ENCODE measurements at places on chromosomes 16 and 17.

- DNase-seq, result no peak
Observed at GRCh38 chr17:68790931-68791330, 164.3 kb downstream of the ABCA8 start.

DNA sequence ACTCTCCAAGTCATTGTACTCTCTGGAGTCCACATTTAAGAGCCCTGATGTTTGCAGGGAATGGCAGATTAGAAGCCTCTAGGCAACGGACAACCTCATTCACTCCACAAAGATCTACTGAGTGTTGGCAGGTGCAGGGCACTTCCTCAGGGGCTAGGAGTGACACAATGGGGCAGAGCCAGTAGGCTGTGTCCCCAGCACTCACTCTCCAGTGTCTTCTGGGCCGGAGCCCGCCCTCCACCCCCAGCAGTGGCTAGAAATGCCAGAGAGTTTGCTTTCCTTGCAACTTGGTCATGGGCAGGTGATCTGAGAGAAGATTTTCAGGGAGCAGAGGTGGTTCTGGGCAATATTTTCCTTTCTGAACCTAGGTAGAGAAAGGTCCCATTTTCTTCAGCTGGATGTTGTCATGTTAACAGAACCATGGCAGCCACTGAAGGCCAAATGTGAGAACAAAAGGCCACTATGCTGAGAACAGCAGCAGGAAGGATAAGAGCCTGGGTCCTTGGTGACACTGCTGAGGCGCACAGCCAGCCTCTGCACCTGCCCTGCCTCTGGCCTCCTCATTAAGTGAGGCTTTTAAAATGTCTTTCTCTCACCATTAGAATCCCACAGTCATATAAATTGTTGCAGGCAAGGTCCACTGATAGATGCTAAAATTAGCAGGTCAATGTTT, 96.2 kb downstream of the USP31 start:
- no peak for DNase-seq

- DNase-seq, result no peak
Observed at GRCh38 chr16:8585857-8586256, 4.5 kb downstream of the TMEM114 start.

GRCh38 chr16:66084306-66084705, 282.2 kb upstream of the CDH5 start:
- DNase-seq, result no peak

DNA sequence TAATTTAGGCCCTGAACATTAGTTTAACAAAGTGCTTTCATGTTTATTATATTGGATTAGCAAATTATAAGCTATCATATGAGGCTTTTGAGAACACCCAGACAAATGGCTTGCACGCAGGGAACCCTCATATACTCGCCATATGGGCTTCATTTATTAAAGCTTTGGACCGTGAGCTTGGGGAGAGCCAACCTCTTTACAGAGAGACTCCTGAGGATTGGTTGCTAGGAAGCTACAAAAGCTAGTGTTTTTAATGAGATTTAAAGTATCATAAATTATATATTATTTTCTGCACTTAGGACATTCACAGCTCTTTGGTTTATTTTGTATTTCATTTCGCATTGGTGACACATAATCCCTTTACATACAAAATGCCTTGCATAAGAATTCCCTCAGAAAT, 193.8 kb upstream of the TOX3 start:
- peak; percentile 33 for DNase-seq

DNA sequence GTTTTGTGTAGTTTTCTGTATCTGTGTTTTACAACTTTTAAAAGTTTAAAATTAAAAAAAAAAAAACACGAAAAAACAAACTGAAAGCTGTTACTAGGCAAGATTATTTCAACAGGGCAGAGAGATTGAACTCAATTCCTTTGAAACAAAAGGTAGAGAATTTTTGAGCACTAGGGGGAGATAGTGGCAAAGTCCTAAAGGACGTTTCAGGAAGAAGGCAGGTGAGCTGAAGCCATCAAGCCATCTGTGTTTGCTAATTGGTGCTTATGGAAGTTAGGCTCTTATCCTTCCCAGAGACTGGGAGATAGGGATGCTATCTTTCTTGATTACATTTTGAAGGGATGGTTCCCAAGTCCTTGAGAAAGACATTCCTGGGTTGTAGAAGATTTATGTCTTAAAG, 70.6 kb upstream of the CLEC3A start:
- no peak for DNase-seq

- DNase-seq, result no peak
Observed at GRCh38 chr16:85062323-85062722, 34.7 kb downstream of the KIAA0513 start.

DNA sequence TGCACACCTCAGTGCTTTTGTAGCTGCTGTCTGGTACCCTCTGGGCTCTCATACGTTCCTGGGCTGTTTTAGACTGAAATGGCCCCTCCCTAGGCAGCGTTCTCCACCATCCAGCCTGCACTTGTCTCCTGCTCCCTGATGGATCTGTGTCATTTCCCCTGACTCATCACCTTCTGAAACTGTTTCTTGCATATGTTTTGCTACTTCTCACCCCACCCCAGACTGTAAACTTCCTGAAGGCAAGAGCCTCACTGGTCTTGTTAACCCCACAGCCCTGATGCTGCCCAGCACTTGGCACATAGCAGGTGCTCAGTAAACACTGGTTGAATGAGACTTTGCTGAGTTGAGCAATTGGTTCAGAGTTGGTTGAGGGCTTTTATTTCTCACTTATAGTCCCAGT, 78.7 kb downstream of the CRISPLD2 start:
- no peak for DNase-seq

- no peak for DNase-seq
Observed at GRCh38 chr17:15274017-15274416, 8.9 kb upstream of the PMP22 start.

DNA sequence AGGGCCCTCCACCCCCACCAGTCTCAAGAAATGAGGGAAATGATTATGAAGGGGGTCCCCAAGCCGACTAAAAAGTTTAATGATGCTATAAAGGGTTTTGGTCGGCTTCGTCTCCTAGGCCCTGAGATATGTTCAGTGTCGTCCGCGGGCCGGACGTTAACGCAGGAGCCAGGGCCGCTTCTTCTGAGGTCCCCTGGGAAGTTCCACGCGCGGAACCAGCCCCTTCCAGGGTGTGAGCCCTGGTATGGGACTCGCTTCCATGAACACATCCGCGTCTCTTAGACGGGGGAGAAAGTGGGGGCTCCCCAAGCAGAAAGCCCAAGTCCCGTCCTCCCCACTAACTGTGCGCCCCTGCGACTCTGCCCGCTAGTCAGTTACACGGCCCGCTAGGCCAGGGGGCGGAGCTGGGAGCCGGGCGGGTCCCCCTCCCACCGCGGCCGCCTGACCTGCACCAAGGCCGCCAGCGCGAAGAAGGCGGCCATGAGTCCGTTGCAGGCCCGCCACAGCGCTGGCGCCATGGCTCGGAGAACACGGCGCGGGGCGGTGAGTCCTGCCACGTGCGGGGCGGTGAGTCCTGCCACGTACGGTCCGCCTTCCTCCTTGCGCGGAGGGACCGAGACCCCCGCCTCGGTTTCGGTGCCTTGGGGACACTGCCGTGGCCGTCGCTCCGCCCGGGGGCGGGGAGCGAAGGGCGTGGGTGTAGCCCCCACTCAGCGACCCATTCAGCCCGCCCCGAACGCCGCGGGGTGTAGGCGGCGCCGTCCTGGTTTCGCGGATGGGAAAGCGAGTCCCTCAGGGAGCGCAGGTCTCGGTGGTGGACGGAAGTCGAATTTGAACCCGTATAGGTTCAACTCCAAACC, at the start of gene TMEM220:
TSS of gene TMEM220 (minus strand) at position 690 of the 860 bp plus-strand sequence. CDS start at position 518, 172 bp downstream.
- no peak for DNase-seq

- no peak for DNase-seq
Observed at GRCh38 chr17:18949566-18949965, 2.4 kb upstream of the SLC5A10 start.

GRCh38 chr17:80497726-80498241, 21.4 kb upstream of the NPTX1 start:
- no peak for DNase-seq

- no peak for DNase-seq
Observed at GRCh38 chr16:70753694-70754325, 47.1 kb downstream of the VAC14 start.

- no peak for DNase-seq
Observed at GRCh38 chr17:30720013-30720471, 104.5 kb downstream of the CRLF3 start.

DNA sequence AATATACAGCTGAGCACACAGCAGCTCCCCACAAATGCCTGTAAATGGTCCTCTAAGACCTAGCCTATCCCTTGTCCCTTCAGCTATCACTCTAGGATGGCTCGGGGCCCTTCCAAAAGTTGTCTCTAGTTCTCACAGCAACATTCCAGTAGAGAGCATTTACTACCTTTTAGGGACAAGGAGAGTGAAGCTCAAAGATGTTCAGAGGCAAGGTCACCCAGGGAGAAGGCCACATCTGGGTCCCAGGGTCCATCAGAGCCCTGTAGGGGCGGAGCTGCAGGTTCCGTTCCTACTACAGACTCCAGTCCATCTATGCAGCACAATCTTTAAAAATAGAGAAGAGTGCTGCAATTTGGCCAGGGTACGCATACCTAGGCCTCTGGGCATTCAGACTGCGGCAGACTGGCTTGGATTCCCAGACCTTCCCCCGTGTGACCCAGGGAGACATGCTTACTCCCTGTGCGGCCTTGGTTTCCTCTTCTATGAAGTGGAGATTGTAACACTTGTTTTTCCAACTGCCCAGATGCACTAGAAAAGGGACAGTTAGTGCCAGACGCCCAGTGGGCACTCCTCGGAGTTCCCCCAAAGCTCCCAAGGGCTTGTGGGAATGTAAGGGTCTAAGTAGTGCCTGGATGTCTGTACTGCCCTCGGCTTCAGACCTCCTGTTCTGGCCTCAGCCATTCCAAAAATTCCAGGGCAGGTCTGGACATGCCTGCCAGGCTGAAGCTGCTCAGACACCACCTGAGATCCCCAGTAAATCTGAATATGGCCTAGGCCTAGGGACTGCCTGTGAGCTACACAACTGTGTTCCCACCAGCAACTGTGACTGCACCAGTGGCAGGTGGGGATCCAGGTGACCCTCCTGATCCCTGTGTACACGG, 2.5 kb downstream of the SLC12A4 start:
- no peak for DNase-seq

GRCh38 chr17:76500074-76500746, 1.0 kb downstream of the RHBDF2 start:
- peak; percentile 9 for DNase-seq

- DNase-seq, result no peak
Observed at GRCh38 chr17:76480632-76481031, 13.2 kb downstream of the AANAT start.

DNA sequence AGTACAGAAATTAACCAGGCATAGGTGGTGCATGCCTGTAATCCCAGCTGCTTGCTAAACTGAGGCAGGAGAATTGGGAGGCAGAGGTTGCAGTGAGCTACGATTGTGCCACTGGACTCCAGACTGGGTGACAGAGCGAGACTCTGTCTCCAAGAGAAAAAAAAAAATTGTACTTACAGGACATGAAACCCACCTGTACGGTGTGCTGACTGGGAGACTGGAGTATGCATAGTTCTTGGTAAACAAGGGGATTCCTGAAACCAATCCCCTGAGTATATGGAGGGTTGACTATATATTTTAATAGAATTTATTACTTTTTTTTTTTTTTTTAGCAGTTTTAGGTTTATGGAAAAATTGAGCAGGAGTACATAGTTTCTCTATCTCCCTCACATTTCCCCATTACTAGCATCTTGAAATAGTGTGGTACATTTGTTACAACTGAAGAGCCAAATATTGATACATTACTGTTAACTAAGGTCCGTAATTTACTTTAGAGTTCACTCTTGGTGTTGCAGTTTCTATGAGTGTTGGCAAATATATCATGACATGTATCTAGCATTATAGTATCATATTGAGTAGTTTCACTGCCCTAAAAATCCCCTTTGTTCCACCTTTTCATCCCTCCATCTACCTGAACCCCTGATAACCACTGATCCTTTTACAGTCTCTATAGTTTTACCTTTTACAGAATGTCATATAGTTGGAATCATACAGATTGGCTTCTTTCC, 19.3 kb downstream of the TENT4B start:
- no peak for DNase-seq

DNA sequence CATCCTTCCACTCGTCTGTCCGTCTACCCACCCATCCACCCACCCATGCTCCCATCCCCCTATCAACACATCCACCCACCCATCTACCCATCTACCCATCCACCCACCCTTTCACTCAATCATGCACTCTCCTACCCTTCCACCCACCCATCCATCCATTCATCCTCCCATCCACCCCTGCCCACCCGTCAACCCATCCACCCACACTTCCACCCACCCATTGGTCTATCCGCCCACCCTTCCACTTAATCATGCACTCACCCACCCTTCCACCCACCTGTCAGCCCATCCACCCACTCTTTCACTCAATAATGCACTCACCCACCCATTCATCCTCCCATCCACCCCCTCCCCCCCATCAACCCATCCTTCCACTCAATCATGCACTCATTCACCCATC, 250.0 kb upstream of the EEF2KMT start:
- DNase-seq, result no peak

GRCh38 chr16:72944757-72945485, 103.0 kb downstream of the ZFHX3 start:
- DNase-seq, result no peak

- no peak for DNase-seq
Observed at GRCh38 chr17:30788918-30789317, 35.6 kb downstream of the CRLF3 start.

DNA sequence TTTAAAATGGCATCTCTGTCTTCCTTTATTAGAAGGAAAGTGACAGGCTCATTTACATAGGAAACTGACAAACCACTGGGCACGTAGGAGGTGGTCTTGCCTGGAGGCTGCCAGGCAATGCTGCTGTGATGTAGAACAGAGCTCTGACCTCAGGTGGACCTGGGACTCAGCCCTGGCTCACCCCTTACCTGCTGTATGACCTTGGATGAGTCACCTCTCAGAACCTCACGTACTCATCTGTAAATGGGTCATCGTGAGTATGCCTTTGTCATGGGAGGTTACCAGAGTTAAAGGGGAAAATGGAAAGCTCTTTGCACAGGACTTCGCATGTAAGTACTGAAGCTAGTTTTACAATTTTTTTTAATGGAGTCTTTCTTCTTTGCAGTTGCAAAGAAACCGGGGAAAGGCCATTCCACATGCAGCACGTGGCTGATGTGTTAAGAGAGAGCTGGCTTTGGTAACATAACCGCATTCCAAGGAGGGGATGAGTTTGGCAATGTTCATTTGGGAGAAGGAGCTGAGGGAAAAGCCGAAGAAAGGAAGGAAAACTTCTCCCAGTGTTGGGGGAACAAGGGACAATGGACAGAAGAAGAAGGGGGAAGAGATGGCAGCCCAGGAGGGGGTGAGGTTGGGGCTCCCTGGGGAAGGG, 37.4 kb upstream of the LONP2 start:
- DNase-seq, result no peak

- no peak for DNase-seq
Observed at GRCh38 chr17:17710728-17711541, 29.7 kb downstream of the RAI1 start.

GRCh38 chr16:7688811-7689210, 356.2 kb downstream of the RBFOX1 start:
- DNase-seq, result no peak

All from DMS 273 treated with DMSO at 0.1 percent for 48 hours (cell line).